Tibial nerve (tissue), 4 donors: ENCODE measurements at places on chromosomes 3 and 15. TPM values are rescaled to one million over a fixed set of nuclear protein-coding genes. Genes with fewer than 3 reads are reported as not detected.

GOLGA8Q gene
- 1.5 TPM for total RNA-seq

ILDR1 gene
- total RNA-seq = not detected

FRMD5 gene
- total RNA-seq = 5.4 TPM

SEMA6D gene
- 15.7 TPM for total RNA-seq

SPINT1 gene
- 12.0 TPM for total RNA-seq
